ENCODE measurements at places on chromosomes 6 and 20.
A peak's percentile ranks its signal among the peaks of the same experiment; 100 is the strongest.

DNA sequence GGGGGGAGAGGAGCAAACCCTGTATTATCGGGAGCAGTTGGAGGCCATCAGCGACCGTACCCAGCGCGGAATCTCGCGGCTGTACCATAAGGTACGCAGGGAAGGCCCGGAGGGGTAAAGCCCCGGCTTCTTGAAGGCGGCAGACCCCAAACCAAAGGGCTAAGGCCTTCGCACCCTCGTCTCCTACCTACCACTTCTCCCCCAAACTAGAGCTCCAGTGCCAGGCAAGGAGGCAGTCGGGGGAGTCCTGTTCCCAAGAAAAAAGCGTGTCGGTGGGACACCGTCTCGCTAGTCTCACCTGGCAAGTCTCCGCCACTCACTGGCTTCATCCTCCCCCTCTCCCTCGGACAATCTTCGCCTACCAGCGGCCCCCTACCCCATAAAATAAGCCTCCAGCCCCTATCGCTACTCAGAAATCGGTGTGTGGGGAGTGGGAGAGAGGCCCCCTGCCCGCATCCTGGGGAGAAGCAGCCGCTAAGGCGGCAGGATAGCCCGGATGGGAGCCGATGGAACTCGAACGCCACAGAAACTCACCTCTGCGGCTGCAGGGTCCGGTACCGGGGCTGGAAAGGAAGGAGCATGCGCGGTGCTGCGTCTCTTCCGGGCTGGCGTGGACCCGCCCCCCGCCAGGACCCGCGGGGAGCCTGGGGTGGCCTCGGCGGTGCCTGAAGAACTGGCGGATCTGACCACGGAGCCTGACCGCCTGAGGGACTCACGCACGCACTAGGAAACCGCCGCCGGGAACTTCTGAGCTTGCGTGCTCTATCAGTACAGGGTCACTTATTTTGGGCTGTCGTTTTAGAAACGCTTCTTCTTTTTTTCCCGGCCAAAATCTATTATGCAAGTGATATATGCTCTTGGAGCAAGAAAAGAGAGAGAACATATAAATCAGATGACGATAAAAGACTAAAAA lies at the start of gene RPS10:
Gene RPS10, minus strand, starts transcription at position 572 of the 913 bp plus-strand sequence. CDS start 848 bp downstream, outside the sequence.
- DNase-seq: peak; percentile 90

GRCh38 chr20:20063941-20064702 lies 11.8 kb downstream of the CFAP61 start:
- no peak for DNase-seq

GRCh38 chr20:62291251-62292066 lies 11.3 kb upstream of the ADRM1 start:
- no peak for DNase-seq

DNA sequence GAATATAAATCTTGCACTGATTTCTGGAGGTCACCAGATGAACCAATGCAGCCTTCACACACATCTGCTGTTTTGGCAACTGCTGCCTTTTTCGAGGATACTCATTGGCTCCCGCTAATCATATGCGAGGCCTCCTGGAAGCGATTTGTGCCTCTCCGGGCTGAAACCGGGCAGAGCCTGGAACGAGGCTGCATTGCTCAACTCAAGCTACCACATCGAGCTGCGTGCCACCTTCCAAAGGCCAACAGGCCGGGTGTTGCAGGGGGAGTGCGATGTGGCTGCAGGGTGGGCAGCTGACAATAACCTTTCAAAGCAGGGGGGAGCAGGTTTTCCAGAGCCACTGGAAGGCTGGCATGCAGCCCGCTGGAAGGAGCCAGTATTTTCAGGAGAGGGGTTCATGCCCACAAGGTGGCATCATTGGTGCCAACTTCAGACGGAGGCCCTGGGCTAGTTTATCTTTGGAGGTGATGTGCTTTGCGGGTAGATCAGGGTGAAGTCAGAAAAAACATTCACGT lies 122.6 kb upstream of the IFNGR1 start:
- DNase-seq: peak; percentile 58

GRCh38 chr20:59948828-59949720 lies 8.9 kb downstream of the FAM217B start:
- DNase-seq: peak; percentile 54

- no peak for DNase-seq
Observed at GRCh38 chr6:170393807-170394399, 87.3 kb downstream of the FAM120B start.

DNA sequence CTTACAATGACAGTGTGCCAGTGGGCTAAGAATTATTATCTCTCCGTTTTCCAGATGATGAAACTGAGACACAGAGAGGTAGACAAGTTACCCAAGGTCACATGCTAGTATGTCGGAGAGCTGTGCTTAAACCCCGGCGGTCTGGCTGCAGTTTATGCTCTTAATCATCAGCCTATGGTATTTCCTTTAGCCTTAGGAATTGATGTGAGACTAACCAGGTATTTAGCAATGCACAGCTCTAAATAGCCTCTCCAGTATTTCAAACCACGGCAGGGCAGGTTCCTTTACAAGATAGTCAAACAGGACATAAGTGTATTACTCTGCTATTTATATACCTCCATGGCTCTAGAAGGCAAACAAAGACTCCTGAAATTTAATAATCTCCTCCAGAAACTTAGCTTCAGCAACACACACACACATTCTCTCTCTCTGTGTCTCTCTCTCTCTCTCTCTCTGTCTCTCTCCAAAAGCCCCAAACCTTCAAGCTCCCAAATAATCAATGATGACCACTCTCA lies 142.0 kb upstream of the ZNF217 start:
- DNase-seq: no peak

DNA sequence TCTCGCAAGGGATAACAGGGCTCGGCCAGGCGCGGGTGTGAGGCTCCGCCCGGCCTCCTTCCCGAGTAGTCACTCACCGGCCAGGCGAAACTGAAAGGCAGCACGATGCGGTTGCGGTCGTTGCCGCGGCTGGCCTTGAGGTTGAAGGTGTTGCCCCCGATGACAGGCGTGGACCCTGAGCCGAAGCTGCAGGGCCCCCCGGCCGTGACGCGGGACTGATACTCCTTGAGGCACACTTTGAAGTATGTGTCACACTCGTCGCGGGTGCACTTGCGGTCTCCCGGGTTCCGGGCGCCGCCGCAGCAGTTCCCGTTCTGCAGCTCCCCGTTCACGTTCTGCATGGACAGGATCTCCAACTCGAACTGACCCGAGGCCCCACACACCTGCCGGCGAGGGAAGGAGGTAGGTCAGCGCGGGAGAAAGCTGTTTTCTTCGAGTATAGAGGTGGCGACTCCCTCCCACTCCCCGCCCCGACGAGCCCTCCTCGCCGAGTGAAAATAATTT lies 1.1 kb downstream of the JAG1 start:
- peak; percentile 23 for DNase-seq

DNA sequence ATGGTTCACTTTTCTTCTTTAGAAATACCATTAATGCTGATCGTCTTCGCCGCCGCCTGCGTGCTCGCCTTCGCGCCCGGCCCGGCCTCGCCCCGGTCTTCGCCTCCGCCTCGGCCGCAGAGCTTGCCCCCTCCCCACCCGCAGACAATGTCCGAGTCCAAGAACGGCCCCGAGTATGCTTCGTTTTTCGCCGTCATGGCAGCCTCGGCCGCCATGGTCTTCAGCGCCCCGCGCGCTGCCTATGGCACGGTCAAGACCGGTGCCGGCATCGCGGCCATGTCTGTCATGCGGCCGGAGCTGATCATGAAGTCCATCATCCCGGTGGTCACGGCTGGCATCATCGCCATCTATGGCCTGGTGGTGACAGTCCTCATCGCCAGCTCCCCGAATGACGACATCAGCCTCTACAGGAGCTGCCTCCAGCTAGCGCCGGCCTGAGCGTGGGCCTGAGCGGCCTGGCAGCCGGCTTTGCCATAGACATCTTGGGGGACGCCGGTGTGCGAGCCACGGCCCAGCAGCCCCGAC lies 4.8 kb upstream of the PRPH2 start:
- DNase-seq: no peak
